ENCODE measurements at places on chromosomes 12 and 14.

GRCh38 chr12:123971770-123972456, 718 bp downstream of the CCDC92 start:
- DNase-seq = peak; percentile 47

- no peak for DNase-seq
Observed at GRCh38 chr12:82758749-82759330, 72.1 kb downstream of the TMTC2 start.

GRCh38 chr14:106318700-106319099, 792.3 kb downstream of the TMEM121 start:
- no peak for DNase-seq

DNA sequence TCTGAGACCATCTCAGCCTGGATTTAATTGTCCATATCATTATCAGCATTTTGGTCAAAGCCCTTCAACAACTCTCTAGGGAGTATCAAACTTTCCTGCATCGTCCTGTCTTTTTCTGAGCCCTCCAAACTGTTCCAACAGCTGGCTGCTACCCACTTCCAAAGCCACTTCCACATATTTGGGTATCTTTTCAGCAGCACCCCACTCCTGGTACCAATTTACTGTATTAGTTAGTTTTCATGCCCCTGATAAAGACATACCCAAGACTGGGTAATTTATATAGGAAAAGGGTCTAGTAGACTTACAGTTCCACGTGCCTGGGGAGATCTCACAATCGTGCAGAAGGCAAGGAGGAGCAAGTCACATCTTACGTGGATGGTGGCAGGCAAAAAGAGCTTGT, 33.1 kb upstream of the YBX3 start:
- DNase-seq = no peak

DNA sequence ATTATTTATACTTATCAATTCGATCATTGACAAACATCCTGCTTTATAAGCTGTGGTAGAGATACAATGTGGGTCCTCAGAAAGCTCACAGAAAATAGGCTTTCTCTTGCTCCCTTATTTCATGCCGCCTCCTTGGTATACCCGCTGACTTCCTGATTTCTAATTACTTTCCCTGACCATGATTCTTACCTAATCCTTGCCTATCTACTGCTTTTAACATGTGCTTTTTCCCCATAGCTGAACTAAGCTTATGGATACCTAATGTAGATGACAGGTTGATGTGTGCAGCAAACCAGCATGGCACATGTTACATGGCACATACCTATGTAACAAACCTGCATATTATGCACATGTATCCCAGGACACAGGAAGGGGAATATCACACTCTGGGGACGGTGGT, 65.1 kb downstream of the ITPR2 start:
- DNase-seq = no peak

- DNase-seq = no peak
Observed at GRCh38 chr14:100028990-100029677, 36.1 kb upstream of the EVL start.

DNA sequence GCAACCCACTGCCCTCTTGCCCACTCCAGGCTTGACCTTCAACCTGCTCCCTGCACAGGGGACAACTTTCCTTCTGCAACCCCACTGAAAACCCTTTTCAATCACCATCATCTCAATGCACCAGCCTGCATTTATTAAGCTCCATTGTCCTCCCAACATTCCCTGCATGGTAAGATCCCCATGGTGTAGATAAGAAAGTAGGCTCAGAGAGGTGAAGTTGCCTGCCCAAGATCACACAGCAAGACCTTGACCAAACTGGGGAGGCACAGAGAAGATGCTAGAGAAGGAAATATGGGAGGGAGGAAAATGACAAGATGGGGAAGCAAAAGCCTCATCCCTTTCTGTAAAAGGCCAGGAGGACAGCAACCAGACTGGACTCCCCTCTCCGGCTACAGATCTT, 9.8 kb downstream of the MSI1 start:
- no peak for DNase-seq

DNA sequence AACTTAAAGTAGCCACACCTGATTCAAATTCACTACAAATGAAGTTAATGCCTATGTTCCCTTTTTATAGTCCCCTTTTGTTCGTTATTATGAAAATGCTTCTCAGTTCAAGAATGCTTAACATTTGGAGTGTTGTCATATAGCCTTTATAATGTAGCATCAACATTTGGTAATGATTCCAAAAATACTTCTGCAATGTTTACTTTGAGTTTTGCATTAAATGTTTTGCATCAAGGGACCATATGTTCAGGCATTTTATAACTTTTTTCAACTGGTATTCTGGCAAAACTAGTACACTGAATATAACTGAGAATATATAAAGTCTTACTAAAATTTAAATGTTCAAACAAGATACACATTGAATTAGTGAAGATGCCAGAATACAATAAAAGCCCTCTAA, 209.6 kb upstream of the SLC16A7 start:
- no peak for DNase-seq

GRCh38 chr14:39266525-39266870, 32.8 kb downstream of the MIA2 start:
- no peak for DNase-seq

GRCh38 chr12:29104516-29104915, 44.6 kb upstream of the FAR2 start:
- DNase-seq = no peak

GRCh38 chr12:100356644-100357223, at the start of gene SLC17A8:
Gene SLC17A8, plus strand, starts transcription at chr12:100357074. Its CDS starts 318 bp downstream, at chr12:100357392.
- DNase-seq = no peak

- DNase-seq = no peak
Observed at GRCh38 chr14:89502966-89503365, 85.9 kb upstream of the FOXN3 start.

GRCh38 chr12:99911967-99912366, 72.8 kb downstream of the ANKS1B start:
- DNase-seq = no peak

DNA sequence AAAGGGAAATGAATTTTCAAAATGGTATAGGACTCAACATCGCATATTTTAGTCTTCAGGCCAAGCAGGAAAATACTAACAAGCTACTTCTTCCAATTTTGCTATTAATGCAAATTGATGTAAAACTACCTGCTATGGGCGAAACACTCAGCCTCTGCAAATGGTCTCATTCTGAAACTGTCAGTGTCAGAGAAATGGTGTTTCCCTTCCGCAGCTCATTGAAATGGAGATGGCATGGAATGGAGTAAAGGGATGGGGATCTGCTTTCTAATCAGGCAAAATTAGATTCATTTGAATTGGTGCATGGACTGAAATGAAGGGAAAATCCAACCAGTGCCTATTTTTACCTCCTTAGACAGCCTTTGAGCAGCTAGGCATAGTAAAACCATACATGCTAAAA, 80.4 kb upstream of the EEA1 start:
- DNase-seq = no peak

DNA sequence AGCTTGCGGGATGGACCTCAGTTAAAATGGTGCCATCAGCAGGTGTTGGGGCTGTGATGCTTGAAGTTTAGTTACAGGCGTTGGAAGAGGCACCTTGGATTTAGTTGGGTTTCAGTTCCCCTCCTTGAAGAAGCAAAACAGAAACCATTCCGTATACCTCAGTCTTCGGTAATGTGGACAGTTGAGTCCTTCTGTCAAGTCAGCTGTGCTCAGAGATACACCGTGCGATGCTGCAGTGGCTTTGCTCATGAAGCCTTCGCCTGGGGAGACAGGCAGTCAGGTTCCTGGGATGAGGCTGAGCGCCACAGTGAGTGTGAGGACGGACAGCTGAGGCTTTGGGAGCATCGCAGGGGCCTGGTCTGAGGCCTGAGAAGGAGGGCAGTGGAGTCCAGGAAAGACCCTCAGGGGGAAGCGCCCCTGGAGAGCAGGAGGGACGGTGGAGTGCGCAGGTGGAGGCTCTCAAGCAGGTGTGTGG, 7.4 kb downstream of the RAN start:
- no peak for DNase-seq

GRCh38 chr12:58850826-58851225, 69.5 kb downstream of the LRIG3 start:
- no peak for DNase-seq

DNA sequence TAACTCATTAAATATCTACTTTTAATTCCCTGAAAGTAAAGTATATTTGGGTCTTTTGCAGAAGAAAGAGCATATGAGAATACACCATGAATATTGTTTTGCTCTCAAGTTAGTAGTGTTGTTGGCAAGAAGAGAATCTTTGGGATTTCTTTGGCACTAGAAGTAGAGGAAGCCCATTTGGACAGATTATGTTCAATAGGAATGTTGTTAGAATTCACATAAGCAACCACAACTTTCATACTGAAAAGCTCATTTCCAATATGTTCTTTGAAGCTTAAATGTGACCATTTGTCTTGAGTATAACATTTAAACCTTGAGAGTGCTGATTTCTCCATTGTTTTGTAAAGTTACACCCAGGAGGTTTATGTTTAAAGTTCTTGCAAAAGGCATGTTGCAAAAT, 37.6 kb downstream of the PLEKHG7 start:
- no peak for DNase-seq

- DNase-seq = no peak
Observed at GRCh38 chr12:114835031-114835430, 151.1 kb upstream of the TBX3 start.

GRCh38 chr12:86683568-86684304, 427.5 kb upstream of the MGAT4C start:
- no peak for DNase-seq

GRCh38 chr14:60490270-60490669, 4.4 kb upstream of the C14orf39 start:
- no peak for DNase-seq

- no peak for DNase-seq
Observed at GRCh38 chr12:106672314-106673025, 89.7 kb downstream of the RFX4 start.

- no peak for DNase-seq
Observed at GRCh38 chr12:59075968-59076490, 155.7 kb upstream of the LRIG3 start.

GRCh38 chr12:114684870-114685273, 897 bp upstream of the TBX3 start:
- DNase-seq = no peak

DNA sequence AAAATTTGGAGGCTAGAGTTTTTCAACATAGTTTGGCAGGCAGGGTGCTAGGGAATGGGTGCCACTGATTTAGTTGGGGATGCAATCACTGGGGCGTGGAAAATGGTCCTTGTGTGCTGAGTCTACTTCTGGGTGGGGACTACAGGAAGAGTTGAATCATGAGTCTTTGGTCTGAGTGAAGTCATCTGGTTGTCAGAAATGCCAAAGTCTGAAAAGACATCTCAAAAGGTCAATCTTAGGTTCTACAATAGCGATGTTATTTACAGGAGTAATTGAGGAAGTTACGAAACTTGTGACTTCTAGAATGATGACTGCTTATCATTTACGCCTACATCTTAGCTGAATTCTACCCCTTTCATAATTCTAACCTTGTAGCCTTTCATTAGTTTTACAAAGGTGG, 209.1 kb downstream of the NUBPL start:
- no peak for DNase-seq

GRCh38 chr14:71959055-71959454, 26.8 kb downstream of the RGS6 start:
- DNase-seq = no peak

DNA sequence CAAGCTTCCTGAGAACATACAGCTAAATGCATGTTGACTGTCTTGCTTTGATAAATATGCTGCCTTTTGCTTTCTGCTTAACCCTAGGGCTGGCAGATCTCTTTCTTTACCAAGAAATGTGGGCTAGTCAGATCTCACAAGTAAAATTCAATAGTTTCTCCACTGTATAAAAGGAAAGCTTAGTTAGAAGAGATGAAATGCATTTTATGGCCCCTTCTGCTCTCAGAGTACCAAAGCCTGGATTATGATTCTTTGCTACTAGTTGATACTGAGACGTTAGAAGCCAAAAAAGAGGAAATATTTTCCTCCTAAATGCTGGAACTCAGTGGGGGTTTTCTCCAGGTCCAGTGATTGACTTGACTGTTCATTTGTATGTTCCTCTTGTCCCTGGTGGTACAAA, 552.7 kb downstream of the SNAPC1 start:
- DNase-seq = no peak

- no peak for DNase-seq
Observed at GRCh38 chr12:80445083-80445793, 1.2 kb downstream of the PTPRQ start.
